Activated T-cell treated with anti-CD3 and anti-CD28 coated beads, Interleukin-2, amount 50 U/mL, for 1 hour (primary cell): ENCODE measurements at places on chromosomes 5 and 9.

DNA sequence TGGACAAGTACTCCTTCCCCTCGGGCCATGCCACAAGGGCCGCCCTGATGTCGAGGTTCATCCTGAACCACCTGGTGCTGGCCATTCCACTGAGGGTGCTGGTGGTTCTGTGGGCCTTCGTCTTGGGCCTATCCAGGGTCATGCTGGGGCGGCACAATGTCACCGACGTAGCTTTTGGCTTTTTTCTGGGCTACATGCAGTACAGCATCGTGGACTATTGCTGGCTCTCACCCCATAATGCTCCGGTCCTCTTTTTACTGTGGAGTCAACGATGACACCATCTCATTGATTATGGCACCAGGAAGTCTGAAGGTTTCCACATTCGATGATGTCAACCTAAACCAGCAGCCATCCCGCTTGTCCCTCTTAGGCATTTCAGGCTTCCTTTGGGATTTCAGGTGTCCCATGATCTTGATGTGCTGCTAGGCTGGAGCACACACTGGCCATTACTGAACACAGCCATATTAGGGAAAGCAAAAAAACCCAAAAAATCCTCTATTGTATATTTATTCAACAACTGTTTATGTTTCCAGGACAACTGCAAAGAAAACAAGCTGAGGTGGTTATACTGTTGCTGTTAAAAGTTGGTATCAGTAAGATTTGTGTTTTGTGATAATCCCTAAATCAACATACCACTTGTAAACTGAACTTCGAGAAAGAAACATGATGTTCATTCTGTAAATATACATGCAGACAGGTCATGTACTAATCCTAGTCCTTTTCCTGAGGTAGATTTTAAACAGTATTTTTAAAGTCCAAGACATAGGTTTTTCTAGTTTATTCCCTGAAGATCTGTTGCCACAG, 1.1 kb downstream of the PLPP6 start:
- peak; percentile 32 for DNase-seq

DNA sequence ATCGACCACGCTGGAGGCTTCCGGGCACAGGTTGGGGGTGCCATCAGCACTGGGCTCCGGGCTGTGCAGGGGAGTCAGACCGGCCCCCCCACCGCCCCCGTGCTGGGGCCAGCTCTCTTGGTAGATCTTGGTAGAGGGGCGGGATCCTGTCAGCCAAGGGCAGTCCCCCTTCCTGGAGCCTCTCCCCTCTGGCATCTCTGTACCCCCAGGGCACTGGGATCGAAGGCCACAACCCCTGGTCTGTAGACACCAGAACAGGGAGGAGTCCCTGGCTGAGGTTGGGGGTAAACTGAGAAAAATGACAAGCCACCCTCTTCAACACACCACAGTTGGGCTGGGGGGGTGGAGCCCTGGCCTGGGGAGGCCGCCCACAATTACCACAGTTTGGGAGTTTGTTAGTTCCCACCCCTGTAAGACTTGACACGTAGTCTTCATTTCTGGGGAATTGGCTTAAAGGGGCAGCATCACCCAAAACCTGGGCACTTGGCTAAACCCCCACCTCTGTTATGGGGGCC, 882 bp downstream of the CERCAM start:
- no peak for DNase-seq

DNA sequence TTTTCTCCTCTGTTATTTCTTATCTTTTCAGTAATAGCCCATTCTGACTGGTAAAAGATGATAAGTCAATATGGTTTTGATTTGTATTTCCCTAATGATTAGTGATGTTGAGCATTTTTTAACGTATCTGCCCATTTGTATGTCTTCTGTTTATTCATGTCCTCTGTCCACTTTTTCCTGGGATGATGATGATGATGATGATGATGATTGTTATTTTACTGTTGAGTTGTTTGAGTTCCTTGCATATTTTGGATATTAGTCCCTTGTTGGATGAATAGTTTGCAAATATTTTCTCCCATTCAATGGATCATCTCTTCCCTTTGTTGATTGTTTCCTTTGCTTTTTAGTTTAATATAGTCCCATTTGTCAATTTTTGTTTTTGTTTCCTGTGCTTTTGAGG, 27.0 kb downstream of the UTP15 start:
- no peak for DNase-seq

DNA sequence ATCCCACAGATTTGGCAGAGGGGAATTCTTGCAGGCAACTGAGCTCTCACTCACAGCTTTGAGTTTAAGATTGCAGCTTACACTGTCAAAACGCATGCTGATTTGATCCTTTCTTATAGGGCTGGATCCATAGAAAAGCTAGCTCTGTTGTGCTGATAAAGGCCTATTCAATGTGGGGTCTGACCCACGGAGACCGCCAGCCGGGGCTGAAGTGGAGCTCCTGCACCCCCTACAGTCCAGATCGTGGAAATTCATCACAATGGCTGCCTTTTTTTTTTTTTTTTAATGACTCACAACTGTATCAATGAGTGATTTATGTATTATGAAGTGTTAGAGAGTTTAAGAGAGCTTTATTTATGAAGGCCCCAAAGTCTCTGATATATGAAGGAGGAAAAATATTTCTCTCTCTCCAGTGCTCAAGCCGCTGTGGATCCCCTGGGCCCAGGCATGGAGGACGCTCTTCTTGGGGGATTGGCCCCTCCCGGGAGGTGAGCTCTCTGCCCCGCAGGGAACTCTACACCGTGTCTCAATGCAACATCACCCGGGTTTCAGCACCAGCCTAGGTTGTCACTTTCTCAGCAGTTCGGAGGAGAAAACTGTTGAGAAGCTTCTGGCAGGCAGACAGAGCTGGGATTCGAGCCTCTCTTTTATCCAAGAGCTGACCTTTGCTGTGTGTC, 700.2 kb downstream of the IRX1 start:
- DNase-seq, result no peak

DNA sequence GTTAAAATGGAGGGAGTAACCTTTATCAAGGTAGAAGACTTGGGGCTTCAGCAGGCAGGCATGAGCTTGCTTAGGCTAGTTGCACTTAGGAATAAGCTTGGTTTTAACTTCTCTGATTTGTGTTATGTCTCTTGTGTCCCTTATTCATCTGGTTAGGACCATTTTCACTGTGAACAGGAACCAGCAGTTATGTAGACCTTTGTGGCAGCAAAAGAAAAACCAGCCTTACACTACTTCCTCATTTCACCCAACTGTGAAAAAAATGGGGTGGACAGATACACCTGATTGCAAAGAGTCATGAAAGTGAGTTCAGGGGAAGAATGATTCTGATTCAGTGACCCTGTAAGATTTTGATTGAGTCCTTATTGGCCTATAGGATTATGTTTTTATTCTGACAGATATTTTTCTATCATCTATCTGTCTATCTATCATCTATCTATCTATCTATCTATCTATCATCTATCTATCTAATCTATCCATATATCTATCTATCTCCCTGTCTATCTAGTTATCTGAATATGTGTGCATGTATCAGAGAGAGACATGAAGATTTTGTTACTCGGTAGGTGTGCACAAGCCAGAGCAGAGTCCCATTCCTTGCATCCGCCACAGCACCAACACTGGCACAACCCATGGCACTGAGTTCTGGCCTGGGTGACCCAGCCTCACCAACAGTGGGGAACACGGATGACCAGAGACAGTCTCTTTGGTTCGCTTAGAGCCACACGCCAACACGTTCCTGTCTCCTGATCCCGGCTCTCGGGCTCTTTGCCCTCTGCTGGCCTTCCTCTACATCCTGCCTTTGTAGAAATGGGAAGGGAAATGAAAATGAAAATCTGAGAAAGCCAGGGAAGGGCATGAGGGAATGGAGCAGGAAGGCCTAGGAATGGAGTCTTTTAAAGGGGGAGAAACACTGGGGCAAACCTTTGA, 1.3 kb upstream of the ZNF366 start:
- no peak for DNase-seq
